Endothelial cell (in vitro differentiated cells): ENCODE measurements at places on chromosomes 4 and X. TPM values are rescaled to one million over a fixed set of nuclear protein-coding genes. Genes with fewer than 3 reads are reported as not detected.

- no peak for DNase-seq
Measured at GRCh38 chr4:1812720-1813119, 19.6 kb downstream of the FGFR3 start.

- no peak for DNase-seq
Measured at GRCh38 chrX:33339219-33339618, 127.9 kb upstream of the DMD start.

GRCh38 chr4:24807611-24808010 is 12.2 kb downstream of the SOD3 start:
- DNase-seq = no peak

DNA sequence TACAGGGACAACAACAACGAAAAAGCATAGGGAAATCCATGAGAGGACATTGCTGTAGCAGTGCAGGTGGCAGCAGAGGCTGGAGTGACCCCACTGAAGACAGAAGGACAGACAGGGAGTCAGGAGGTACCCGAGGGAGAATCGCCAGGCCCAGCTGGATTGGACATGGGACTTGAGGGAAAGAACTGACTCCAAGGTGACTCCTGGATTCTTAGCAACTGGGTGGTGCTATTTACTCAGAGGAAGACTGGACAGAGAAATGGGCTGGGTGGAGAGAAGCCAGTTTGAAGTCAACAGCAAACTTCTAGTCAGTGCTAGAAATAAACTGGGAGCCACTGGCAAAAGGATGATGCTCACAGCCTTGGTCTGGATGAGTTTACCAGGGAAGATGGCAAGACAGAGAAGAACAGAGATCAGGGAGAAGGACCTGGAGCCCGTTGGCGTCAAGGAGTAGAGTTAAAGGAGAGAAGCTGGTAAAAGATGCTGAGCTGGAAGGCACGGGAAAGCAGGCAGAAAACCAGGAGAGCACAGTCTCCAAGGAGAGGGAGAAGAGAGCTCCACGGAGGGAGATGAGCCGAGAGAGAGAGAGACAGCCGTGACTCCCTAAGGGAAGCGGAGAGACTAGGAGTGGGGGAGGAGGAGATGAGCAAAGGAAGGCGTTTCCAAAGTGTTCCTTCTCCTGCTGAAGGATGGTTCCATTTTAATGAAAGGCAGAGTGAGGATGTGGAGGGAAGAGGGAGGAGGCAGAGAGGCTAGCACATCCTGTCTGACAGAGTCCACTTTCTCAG is 119.4 kb downstream of the AFAP1 start:
- DNase-seq = no peak

GRCh38 chr4:126057371-126057770 is 742.6 kb downstream of the FAT4 start:
- DNase-seq = no peak

DNA sequence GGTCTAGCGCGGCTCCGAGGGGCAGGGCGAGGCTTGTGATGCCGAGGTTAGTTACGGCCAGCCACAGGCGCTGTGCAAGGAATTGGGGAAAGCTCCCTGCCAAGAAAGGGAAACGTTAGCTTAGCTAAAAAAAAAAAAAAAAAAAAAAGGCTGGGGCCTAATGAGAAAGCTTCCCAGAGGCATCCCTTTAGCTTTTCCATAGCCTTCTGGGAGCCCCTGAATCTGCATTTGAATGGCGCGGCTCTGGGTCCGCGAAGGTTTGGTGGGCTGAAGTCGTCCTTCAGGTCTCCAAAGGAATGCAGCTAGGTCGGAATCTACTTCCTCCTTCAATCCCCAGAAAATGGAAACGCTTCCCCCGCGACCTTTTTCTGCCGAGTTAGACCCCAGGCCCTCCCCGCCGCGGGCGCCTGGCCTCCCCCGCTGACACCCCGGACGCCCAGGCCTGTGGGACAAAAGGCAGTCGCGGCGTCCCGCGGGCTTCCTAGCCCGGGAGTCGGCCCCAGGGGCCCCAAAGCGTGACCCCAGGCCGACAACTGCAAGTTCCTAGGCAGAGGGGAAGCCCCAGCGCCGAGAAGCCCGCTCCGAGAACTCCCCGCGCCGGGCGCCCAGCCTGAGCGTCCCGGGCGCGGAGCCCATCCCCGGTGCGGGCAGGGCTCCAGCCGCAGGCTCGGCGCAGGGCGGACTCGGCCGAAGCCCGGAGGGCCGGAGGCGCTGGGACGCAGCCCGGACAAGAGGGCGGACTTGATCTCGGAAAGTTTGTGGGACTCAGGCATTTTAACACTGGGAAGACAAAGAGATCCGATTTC is 605 bp upstream of the FAT1 start:
- peak; percentile 63 for DNase-seq

- DNase-seq = no peak
Measured at GRCh38 chr4:156581282-156582063, 390.1 kb downstream of the PDGFC start.

GRCh38 chr4:176758731-176759130 is 34.0 kb downstream of the VEGFC start:
- no peak for DNase-seq

- DNase-seq = no peak
Measured at GRCh38 chr4:88333741-88334405, 44.8 kb upstream of the HERC6 start.

DNA sequence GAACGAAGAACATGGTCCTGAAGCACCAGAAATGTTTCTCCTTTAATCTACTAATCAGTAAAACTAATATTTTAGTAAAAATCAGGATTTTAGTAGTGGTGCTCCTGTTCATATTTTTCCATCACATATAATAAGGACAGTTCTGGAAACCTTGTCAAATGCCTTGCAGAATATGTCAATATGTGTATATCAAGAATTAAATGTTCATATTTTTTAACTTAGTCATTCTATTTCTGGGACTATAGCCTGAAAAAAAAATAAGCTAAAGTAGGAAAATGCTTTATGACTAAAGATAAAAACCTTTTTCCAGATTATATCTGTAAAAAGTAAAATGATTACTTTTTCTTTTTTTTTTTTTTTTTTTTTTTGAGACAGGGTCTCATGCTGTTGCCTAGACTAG is 65.1 kb downstream of the MAB21L2 start:
- no peak for DNase-seq

- no peak for DNase-seq
Measured at GRCh38 chrX:115494161-115494560, 66.8 kb upstream of the PLS3 start.

GRCh38 chr4:175714686-175715085 is 97.4 kb downstream of the GPM6A start:
- DNase-seq = no peak

DNA sequence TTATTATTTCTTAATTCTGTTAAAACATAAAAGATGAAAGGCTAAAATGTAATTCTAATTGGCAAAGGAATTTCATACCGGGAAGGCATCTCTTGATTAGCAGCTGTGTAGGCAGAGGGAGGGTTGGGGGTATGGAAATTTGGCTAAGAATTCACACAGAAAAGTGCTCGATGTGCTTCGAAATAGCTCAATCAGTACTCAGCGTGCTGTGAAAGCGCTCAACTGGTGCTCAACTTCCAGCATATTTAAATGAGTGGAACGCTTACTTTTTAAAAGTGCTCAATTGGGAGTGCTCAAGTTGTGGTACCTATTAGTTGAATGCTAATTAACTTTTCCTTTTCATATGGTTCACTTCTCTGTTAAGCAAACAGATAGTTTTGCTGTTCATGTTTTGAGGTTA is 695.9 kb upstream of the ATOH1 start:
- no peak for DNase-seq

GRCh38 chrX:151505796-151506195 is 57.7 kb upstream of the PASD1 start:
- DNase-seq = peak; percentile 36

- no peak for DNase-seq
Measured at GRCh38 chr4:86174506-86174905, 185.3 kb downstream of the MAPK10 start.

DNA sequence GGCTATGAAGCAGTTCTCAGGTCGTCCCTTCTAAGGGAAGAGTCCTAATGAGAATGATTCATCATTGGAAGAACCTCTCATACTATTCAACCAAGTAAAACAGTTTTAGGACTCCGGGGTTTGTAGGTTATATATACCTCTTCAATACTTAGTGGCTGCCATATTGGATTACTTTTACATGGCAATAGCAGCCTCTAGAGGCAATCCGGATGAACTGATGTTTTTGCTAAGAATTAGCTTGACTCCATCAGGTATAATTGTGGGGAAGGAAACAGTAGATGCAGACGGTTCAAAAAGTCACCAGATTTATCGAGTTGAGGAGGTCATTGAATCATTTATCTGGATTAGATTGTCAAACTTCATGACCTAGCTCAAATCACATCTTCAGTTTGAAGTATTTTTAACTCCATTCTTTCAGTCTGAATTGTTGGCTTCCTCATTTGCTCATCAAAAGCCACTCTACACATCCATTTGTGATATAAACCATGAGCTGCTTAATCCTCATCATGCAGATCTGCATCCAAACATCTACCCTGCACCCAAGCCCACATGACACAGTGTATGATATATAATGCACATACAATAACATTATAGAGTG is 28.4 kb downstream of the GUCY1B1 start:
- peak; percentile 26 for DNase-seq

- DNase-seq = no peak
Measured at GRCh38 chr4:39846705-39847104, 131.0 kb downstream of the PDS5A start.

DNA sequence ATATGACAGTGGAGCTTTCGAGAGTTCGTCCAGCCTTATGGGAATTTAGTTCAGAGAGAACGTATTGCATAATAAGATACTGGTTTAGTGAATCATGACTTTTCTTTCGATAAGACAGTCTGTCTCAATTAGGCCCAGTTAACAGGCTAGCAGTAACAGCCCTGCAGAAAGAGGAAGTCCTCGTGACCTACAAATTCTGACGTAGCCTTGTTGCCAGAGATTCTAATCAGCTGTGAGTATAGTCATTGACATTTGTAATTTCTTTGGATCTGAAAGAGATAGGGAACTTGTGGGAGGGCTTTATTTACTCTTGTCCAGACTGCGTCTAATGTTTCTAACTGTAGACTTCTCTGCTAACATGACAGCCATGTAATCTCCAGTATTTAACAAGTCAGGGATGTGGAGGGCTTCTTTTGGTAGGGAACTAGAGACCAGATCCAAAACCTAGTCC is 15.8 kb downstream of the ART3 start:
- DNase-seq = no peak

PDGFRA gene
- total RNA-seq = 3.4 TPM

CNKSR2 gene
- total RNA-seq = 1.1 TPM

MAGEE1 gene
- 3.2 TPM for total RNA-seq

BMX gene
- 0.74 TPM for total RNA-seq

GPR119 gene
- not detected for total RNA-seq

PAGE4 gene
- total RNA-seq = not detected

TCEAL5 gene
- 3.0 TPM for total RNA-seq

LRIT3 gene
- 0.95 TPM for total RNA-seq

PHEX gene
- total RNA-seq = 0.46 TPM

AFF2 gene
- 9.3 TPM for total RNA-seq

C4orf54 gene
- not detected for total RNA-seq

PFKFB1 gene
- total RNA-seq = 0.49 TPM

RHOH gene
- 20.4 TPM for total RNA-seq

OCIAD2 gene
- 50.0 TPM for total RNA-seq

GAGE12F gene
- not detected for total RNA-seq

SGCB gene
- 55.4 TPM for total RNA-seq

MYOZ2 gene
- total RNA-seq = not detected

PPP1R2C gene
- not detected for total RNA-seq

PDCL2 gene
- not detected for total RNA-seq
